ENCODE measurements at places on chromosomes 7 and 10.

GRCh38 chr10:89206402-89207180, 526 bp downstream of the CH25H start:
- DNase-seq, result no peak

GRCh38 chr10:72337039-72337629, 17.6 kb downstream of the DNAJB12 start:
- DNase-seq, result peak; percentile 40

- no peak for DNase-seq
These were observed 153.7 kb downstream of the KLF6 start for GRCh38 chr10:3631291-3631690.

DNA sequence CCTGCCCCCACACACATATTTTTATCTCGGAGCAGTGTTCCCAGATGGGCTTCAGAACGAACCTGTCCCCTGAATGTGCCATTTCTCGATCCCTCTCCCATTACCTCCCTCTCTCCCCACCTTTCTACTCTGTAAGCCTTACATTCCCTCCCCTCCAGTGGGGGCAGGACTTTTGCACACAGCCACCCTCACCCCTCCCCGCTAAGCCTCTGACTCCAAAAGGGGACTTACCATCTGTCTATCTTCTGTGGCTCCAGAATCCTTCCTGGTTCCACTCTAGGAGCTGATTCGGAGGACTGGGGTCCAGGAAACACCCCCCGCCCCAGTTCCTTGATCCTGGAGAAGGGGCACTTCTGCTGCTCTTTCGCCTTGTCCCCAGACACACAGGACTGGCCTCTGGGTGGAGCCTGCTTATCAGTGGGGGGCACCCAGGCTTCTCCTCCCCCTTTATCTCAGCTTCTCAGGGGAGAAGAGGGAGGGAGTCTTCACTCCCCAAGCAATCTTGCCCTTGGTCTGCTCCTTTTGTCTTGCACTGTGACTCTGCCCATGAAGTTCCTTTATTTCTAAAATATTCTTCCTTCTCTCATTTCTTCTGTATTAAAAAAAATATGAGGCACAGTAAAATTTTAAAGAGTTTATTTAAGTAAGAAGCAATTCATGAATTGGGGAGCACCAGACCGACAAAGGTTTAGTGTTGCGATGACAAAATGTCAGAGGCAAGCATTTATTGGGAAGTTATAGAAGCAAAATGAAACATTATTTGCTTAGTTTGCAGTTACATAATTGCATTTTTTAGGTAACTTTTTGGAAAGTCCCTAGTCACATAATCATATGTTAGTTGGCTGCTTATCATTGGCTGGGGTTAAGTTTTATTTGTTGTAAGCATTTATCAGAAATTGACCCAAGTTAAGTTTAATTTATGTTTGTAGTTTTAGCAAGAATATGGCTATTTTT, at the start of gene KEL:
Gene KEL (minus strand): TSS at position 391 of the 954 bp plus-strand sequence. CDS start 157 bp downstream, at position 234.
- DNase-seq, result no peak

- DNase-seq, result no peak
These were observed 16.8 kb downstream of the VSIR start for GRCh38 chr10:71756311-71757191.

GRCh38 chr10:84054743-84055142, 84.6 kb upstream of the GHITM start:
- no peak for DNase-seq

DNA sequence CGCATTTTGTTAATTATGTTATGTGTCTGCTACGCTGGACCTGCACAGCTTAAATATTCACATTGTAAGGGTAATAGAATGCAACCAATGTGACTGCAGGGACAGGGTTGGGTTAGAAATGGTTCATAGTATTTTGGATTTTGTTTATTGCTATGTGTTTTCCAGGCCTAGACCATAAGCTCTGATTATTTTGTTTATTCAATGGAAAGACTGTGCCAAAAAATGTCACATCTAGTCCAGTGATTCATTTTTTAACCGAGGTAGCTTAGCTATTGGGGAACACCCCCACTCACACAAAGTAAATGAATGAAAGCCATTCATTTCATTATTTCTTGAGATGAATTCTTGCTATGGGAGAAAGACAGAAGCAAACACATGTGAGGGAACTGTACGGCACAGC, 516.5 kb upstream of the ANKRD30A start:
- DNase-seq, result no peak

GRCh38 chr7:55493408-55493807, 78.9 kb downstream of the VOPP1 start:
- DNase-seq, result no peak

DNA sequence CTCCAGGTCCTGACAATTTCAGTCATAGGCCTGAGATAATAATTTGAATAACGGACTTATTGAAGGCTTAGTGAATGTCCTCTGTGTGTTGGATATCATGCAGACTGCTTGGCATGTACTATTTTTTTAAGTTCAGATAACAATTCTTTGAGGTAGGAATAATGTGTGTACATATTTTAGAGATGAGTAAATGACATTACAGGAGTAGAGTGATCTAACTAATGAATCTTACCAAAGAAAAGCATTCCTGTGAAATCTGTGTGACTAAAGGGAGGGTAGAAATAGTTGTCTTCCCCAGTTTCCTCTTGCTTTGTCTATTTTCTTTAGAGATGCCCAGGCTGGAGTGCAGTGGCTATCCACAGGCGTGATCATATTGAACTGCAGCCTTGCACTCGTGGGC, 391.8 kb upstream of the ETV1 start:
- DNase-seq, result no peak

DNA sequence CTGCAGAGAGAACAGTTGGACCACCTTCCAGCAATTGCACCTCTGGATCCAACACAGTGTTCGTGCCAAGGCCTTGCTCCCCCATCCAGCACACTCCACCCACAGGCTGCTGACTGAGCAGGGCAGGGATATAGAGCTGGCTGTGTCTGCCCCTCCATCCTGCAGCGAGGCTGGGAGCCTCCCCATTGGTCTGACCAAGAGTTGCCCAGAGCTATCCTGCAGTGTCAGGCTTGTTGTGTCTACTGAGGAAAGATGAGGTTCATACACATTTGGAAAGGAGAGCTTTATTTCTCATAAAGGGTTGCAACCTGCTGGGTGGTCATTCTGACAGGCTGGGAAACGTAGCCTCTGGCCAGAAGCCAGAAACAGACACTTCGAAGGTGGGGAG, 27.1 kb downstream of the PRF1 start:
- DNase-seq, result no peak

- no peak for DNase-seq
These were observed 29.1 kb upstream of the VPS41 start for GRCh38 chr7:38938001-38938485.

DNA sequence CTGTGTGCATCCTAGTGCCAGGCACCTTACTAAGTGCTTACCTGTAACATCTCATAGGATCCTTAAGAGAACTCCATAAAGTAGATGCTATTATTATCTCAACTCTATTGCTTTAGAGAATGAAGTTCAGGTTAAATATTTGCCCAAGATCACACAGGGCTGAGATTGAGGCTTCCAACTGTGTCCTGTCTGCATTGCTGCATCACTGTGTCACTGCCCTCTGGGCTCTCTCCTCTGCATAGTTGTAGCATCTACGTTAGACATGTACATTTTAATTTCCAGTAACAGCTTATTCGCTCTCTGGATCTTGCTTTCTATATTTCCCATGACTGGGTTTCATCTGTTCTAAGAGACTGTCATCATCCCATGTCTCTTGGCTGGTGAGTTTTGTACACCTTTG, 63.6 kb upstream of the FZD8 start:
- DNase-seq, result no peak

- no peak for DNase-seq
These were observed 256.1 kb downstream of the COBL start for GRCh38 chr7:51060536-51060935.

DNA sequence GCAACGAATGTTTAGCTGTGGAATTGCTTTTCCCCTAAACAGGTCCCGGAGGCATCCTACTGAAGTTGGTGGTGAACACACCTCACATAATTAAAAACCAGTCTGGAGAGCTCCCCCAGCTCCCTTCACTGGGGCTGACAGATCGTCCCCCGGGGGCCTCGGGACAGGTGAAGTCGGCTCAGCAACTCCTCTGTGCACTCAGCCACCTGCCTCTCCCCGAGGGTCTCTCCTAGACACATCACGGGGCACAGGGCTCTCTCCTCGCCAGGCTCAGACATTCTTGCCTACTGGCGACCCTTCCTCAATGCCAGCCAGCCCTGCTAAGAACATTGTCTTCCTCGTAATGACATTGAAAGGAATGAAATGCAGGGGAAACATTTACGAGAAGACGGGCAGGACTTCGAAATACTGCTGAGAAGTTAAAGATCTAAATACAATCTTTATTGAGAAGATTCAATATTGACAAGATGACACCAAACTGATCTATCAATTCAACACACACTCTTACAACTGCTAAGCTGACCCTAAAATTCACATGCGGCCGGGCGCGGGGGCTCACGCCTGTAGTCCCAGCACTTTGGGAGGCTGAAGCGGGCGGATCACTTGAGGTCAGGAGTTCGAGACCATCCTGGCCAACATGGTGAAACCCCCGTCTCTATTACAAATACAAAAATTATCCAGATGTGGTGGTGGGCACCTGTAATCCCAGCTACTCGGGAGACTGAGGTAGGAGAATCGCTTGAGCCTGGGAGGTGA, 88.1 kb upstream of the DNAAF5 start:
- no peak for DNase-seq

GRCh38 chr10:112948196-112948595, 1.9 kb upstream of the TCF7L2 start:
- DNase-seq, result no peak

DNA sequence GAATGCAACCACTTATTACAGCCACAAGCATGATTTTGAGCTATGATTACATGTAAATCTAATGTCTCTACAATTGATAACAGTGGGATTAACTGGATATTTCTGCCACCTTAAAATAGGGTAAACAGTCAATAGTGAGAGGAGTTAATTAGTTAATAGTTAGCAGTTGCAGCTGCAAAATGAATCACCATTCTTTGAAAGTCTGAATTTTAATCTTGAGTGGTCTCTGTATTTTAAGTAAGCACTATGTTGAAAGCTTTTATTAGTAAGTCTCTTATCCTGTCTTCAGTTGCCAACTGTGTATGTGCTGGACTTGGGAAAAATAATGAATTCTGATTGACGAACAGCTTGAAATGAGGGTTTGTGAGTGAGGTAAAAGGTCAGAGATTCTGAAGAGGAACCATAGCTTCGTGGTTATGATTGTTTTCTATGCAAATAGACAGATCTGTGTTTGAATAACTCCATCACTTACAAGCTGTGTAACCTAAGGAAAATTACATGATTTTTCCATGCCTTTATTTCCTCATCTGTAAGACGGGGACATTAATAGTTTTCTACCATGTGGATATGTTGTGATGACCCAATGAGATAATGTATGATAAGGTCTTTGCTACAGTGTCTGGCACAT, 75.2 kb downstream of the RNLS start:
- no peak for DNase-seq

DNA sequence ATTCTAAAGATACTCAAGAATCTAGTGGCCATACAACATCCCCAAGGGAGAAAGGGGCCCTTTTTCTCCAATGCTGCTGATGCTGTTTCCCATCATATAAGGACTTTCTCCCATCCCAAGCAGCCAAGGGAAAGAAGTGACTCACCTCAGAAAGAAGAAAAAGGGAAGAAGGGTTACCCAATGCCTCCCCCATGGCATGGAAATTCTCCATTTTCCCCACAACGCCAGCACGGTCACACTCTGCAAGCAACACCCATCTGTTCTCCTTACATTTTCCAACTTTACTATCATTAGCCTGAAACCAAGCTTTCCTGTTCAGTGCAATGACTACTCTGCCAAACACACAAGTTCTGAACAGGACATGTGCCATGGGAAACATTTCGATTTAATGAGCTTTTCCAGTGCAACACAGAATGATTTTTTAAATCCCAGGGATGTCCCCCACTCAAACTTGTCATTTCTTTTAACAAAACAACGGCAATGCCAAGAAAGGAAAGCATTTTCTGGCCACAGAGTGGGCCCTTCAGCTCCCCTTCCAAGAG, 67.9 kb downstream of the PTPRN2 start:
- DNase-seq, result no peak

GRCh38 chr10:124242365-124242764, 149.0 kb upstream of the CHST15 start:
- DNase-seq, result no peak

DNA sequence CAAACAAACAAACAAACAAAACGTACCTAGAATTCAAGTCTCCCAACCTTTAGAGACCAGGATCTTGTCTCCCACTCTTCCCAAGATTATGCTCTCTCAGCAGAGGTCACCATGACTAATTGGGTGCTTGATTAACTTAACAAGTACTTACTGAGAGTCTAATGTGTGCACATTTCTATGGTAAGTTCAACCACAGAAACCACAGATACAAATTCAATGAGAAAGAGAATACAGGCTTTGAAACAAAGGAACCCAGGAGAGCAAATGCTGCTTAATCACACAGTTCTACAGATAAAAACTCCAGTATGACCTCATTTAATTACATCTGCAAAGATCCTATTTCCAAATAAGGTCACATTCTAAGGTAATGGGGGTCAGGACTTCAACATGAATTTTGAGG, 142.8 kb downstream of the DNAJC1 start:
- no peak for DNase-seq

GRCh38 chr7:42625421-42625820, 286.4 kb downstream of the C7orf25 start:
- no peak for DNase-seq

GRCh38 chr7:108034586-108034985, 31.6 kb upstream of the LAMB1 start:
- DNase-seq, result no peak

GRCh38 chr10:84012831-84013458, 126.4 kb upstream of the GHITM start:
- DNase-seq, result no peak

- DNase-seq, result no peak
These were observed 49.0 kb downstream of the LRMDA start for GRCh38 chr10:75480374-75480773.

DNA sequence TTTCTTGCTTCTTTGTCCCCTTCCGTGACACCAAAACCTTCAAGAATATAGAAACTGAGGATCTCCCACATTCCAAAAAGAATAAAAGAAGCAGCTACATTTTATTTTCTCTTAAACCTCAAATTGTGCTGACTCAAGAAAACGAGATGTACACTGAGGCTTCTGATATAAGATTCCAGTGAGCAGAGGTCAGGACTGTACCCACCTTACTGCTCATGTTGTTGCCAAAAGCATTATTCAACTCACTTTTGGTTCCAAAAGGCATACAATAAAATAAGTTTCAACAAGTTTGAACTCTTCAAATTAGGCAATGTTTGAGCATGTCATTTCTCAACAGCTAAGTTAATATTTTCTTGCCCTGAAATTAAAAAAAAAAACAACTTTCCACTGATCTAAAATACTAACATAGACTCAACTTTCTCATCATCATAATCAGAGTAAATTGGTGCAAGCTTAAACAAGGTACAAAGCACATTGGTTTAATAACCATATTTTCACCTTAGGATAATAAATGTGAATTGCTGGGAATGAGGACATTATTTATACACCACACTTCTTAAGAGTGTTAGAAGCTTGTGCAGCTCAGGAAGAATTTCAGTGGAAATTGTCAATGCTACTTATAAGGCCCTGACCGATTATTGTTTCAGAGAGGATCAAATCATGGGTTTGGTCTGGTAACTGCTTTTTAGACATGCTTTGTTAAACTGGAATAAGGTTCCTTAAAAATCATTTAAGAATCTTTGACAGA, 629.0 kb upstream of the IGFBP3 start:
- no peak for DNase-seq

Data from NK-92 treated with Interleukin-12 subunit alpha and Interleukin-12 subunit beta, amount 100 ng/mL, for 24 hours (cell line).